Aorta (tissue), 5 donors: ENCODE measurements at places on chromosomes 3 and 15.

DNA sequence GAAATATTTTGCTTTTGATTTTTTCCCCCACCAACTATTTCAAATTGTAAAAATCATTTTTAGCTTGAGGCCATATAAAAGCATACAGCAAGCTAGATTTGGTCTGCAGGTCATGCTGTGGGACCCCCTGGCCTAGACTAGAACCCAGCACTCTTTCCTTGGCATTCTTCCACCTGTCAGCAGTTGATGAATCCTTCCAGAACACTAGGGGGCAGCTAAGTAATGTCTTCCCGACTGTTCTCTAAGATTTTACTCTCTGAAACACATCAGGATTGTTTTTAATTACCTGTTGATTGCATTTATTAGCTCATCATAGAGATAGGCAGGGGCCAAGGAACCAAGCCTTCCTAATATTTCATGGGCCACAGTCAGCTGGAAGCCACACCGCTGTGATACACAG is 174.5 kb downstream of the CACNA1D start:
- no peak for DNase-seq

DNA sequence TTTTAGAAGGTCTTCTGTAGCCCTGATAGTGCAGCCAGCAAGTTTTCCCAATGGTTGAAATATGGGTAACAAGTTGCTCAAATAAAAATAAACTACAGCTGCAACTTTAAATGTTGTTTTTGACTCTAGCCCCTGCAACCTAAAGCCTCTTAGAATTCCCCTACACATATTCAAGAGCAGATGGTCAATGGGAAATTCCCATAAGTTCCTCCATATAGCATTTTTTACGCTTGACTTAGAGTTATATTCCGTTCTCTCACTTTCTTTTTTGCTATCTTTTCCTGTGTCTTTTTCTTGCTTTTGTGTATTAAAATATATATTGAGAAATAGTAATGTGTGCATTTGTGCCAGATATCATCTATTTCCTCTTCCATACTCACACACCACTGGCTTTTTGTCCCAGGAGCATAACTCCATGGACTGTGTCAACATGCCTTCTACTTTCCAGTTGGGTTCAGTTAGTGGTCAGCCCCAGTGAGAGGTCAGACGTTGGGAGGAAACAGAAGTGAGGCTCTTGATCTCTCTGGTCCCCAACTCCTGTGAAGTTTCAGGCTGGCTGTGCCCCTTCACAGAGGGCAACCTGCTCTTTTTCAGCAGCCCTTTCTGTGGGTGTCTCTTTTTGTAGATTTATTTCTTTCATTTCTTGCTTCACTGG is 63.3 kb upstream of the TP63 start:
- DNase-seq: no peak

DNA sequence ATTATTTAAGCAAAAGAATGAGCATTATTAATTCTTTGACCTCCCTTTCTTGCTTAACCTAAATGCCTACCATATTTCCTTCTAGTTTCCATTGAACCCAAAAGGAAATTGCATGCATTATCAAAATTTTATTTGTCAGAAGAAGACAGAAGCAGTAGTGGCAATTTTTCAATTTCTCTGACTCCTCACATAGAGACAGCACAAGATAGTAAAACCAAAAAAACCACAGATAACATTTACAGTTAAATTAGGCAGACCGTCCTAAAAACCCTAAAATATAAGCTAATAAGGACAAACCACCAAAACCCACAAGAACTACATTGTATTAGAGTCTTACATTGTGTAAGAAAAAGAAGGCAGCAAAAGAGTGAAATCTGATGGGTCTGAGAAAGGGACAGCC is 27.1 kb downstream of the GOLGB1 start:
- no peak for DNase-seq

DNA sequence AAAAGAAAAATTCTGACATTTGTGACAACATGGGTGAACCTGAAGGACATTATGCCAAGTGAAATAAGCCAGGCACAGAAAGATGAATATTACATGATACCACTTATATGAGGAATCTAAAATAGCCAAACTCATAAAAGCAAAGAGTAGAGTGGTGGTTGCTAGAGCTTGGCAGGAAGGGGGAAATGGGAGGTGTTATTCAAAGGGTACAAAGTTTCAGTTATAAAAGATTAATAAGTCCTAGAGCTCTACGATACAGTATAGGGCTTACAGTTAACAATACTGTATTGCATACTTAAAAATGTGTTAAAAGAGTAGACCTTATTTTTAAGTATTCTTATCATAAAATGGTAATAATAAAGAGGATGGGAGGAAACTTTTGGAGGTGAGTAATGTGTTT is 111.6 kb upstream of the NR2E3 start:
- DNase-seq: no peak

GRCh38 chr15:69031013-69032001 is 16.8 kb downstream of the NOX5 start:
- peak; percentile 71 for DNase-seq

GRCh38 chr3:58668247-58668646 is 1.7 kb upstream of the FAM3D start:
- DNase-seq: no peak
